NCI-H2227 treated with DMSO at 0.1 percent for 48 hours (cell line): ENCODE measurements at places on chromosomes 13 and 19.

DNA sequence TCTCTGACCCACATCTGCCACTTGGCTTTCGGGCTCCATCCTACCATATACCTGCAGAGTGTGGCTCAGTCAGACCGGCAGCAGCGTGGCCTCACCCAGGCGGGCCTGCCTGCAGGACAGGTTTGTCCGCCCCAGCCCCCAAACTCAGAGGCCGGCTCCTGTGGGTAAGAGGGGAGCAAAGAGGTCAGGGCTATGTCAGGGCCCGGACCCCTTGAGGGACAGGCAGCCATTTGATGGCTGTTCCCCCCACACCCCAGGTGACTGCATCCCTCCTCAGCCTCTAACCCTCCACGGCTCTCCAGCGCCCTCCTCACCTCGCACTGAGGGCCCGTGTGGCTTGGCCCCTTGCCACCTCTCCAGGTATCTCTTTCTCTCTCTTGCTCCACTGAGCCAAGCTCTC lies 12.3 kb upstream of the ZBTB32 start:
- DNase-seq, result no peak

DNA sequence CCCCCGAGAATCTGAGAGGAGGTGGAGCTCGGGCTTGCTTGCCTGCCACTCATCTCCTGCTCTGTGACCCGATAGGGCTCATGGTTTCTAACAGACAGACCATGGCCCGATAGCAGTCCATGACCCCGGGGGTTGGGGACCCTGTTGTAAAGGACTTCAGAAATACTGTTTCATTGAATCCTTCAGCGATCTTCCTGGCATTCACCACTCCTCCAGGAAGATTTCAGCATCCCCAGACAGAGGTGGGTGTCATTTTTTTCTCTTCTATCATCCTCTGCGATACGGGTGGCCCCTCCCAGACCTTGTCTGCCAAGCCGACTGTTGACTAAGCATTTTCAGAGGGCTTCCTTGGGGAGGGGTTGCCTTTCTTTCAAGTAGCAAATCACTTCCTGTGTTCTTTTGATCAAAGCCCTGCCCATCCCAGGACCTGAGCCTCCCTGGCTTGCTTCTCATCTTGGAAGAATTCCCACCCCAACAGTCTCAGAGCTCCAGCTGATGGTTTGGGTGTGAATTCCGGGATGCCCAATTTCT lies 1.7 kb downstream of the MYO1F start:
- DNase-seq, result no peak

DNA sequence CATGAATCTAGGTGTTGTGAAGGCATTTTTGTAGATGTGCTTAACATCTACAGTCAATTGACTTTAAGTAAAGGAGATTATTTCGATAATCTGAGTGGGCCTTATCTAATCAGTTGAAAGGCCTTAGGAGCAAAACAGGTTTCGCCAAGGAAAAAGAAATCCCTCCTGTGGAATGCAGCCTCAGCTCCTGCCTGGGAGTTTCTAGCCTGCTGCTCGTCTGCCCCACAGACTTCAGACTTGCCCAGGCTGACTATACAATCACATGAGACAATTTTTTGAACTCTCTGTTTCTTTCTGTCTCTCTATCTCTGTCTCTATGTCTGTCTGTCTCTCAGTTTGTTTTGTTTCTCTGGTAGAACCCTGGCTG lies 312.5 kb downstream of the OLFM4 start:
- no peak for DNase-seq

- peak; percentile 78 for DNase-seq
These were observed 12.2 kb downstream of the CIC start for GRCh38 chr19:42281146-42281826.

DNA sequence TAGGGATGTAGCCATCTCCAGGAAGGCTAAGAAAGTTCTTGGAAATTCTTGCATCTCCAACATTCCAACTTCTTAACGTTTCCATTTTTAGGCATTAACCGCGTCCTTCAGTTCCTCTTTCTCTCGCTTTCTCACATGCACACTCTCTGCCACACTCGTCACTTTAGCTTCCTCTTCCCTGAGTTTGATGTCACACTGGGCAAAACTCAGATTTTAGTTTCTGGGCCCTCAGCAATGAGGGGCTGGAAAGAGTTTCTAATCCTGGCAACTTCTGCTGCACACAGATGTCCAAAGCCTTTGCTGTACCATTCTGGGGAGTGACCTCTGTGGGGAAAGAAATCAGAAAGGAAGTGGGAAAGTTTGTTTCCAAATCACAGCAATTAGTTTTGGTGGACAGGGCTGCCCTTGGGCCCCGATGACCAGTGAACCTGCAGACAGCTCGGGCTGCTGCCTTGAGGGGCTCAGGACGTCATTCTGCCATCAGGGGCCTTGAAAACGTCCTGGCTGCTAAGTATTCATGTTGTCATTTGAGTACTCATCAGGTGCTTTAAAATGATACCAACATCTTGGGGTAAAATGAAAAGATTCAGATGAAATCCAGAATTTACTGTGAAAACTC lies 89.3 kb downstream of the KL start:
- no peak for DNase-seq

GRCh38 chr13:91684746-91685145 lies 286.3 kb downstream of the GPC5 start:
- no peak for DNase-seq

DNA sequence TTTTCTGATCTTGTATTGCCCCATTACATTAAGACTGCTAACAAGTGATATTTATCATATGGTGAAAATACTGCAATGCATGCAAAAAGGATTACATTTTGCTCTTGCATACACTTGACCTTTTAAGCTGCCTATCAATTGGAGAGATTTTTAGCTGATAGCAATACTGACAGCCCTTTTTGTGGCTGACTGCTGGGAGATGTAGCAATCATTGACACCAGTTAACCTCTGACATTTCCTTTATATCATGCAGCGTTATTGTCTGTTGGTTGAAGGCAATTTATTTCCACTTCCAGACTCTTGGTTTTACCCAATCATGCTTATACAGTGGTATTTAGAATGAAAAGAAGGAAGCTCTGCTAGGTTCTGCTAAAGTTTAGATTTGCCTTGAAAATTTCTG lies 364.0 kb downstream of the LMO7 start:
- DNase-seq, result no peak

DNA sequence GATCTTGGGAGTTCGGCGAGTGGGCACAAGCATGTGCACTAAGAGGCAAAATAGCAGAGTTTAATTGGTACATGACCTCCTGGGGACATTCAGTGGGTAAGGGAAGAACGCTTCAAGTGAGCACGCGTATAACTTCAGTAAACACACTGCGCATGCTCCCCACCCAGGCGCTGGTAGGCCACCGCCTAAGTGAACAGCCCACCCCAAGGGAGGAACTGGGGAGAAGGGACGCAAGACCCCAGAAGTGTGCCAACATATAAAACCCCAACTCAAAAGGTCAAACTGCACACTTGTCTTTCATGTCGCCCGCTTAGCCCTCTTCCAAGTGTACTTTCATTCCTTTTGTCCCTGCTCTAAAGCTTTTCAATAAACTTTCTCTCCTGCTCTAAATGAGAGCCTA lies 10.5 kb upstream of the NTN5 start:
- DNase-seq, result peak; percentile 49

GRCh38 chr13:102978168-102978567 lies 88.0 kb downstream of the SLC10A2 start:
- DNase-seq, result no peak

DNA sequence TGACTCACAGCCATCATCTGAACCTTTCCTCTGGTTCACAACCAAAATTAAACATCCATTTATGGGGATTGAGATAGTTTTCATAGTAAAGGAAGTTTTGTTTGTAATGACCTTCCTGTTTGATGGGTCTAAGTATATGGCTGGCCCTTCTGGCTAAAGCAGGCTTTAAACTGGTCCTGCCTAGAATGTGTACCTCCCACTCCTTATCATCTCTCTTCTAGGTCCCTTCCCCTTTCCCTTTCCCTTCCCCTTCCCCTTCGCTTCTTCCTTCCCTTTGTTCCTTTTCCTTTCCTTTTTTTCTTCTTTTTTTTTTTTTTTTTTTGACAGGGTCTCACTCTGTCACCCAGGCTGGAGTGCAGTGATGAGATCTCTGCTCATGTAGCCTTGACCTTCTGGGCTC lies 35.6 kb downstream of the BBC3 start:
- DNase-seq, result no peak

GRCh38 chr13:47036294-47037008 lies 139.6 kb upstream of the HTR2A start:
- no peak for DNase-seq

DNA sequence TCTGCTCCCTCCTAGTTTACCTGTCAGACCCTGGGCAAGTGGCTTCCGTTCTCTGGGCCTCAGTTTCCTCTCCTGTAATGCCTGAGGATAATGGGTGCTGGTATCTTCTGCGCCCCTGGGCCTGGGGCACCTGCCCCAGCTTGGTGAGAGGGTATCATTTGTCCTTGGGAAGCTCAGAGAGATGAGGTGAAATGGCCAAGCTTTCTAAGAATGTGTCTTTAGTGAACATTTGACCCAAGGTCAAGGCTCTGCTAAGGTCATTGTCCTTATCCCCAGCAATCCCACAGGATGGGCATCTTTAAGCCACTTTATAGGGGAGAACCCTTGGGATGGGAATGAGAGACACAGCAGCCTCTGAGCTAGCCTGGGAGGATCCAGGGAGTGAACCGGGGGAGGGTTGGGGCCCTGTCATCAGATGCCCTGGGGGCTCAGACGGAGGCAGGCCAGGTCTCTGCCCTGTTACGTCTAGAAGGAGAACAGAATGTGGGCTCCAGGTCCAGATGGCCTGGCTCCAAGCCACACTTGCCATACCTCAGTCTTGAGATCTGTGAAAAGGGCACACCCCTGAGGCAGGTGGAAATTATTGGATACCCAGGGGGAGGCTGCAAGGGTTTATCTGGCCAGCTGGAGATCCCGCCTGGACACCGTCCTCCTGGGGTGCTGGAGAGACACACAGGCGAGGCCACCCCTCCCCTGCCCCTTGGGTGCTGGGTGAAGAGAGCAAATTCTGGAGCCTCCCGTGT lies 1.1 kb upstream of the NFIC start:
- no peak for DNase-seq

GRCh38 chr13:112904436-112904960 lies 64.5 kb upstream of the MCF2L start:
- DNase-seq, result no peak

DNA sequence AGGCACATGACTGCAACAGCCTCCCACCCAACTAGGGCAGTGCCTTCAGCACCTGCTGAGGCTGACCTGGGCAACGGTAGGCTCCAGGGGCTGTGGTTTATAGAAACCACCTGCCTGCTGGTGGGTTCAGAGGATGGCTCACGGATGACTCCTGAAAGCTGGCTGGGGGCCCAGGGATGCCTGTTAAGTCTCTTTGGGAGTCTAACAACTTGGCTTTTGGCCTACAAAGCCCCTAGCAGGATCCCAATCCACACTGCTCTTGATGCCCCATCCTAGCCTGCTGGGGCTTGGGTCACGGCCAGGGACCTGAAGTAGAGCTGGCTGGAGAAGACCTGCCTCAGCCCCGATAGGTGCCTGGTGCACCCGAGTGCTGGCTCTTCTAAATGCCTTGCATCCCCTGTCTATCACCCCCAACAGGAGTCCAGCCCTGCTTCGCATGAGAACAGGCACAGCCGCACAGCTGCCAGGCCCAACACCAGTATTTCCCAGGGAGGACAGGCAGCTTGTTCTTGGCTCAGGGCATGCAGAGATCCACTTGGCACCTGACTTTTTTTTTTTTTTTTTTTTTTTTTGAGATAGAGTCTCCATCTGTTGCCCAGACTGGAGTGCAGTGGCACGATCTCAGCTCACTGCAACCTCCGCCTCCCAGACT lies 9.1 kb upstream of the EPHX3 start:
- DNase-seq, result no peak

GRCh38 chr13:51873117-51873798 lies 11.5 kb downstream of the CCDC70 start:
- DNase-seq, result no peak
